A549 (cell line): ENCODE measurements at places on chromosomes 6 and 20.

DNA sequence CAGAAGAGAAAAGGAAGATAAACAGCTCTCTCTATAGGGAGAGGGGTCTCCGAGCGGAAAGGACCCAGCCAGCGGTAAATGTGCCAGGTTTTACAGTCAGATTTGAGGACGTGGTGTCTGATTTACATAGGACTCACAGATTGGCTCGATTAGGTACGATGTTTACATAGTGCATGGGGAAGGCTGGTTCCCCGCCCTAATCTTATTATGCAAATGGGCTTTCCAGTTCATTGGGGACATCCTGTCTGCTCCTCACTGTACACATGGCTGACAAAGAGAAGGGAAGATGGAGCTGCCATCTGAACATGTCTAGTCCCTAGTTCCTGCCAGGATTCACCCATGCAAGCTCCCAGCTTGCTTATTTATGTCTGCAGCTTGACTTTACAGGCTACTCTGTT is 119.9 kb downstream of the RNF144B start:
- no peak for DNase-seq

DNA sequence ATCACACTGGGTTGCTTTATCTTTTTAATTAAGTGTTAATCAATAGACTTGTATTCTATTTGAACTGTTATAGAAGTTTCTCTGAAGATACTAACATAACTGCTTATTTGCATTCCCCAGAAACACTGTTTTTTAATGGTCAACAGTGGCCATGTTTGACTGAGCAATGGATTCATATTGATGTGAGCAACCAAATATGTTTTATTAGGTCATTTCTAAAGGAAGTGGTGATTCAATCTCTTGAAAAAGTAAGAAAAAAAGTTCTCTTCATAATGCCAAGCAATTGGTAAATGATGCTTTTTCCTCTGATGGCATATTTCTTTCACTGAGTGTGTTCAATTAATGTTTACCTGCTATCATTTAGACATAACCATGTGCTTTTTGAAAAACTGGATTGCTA is 593.0 kb upstream of the CITED2 start:
- no peak for DNase-seq

DNA sequence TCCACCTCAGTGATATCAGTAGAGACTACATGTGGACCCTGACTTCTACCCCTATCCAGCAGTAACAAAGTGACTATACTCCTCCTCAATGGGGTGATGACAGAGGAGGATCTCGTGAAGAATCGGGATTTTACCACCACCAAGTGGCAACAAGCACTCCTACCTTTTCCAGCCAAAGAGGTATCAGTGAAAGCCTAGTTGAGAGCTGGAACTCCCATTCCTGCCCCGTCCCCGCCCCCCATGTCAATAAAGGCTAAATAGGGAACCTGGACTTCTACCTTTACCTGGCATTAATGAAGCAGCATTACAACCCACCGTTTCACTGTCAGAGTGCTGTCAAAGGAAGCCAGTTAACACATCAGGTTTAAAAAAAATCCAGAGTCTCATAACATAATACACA is 45.3 kb downstream of the RNF24 start:
- DNase-seq, result no peak

DNA sequence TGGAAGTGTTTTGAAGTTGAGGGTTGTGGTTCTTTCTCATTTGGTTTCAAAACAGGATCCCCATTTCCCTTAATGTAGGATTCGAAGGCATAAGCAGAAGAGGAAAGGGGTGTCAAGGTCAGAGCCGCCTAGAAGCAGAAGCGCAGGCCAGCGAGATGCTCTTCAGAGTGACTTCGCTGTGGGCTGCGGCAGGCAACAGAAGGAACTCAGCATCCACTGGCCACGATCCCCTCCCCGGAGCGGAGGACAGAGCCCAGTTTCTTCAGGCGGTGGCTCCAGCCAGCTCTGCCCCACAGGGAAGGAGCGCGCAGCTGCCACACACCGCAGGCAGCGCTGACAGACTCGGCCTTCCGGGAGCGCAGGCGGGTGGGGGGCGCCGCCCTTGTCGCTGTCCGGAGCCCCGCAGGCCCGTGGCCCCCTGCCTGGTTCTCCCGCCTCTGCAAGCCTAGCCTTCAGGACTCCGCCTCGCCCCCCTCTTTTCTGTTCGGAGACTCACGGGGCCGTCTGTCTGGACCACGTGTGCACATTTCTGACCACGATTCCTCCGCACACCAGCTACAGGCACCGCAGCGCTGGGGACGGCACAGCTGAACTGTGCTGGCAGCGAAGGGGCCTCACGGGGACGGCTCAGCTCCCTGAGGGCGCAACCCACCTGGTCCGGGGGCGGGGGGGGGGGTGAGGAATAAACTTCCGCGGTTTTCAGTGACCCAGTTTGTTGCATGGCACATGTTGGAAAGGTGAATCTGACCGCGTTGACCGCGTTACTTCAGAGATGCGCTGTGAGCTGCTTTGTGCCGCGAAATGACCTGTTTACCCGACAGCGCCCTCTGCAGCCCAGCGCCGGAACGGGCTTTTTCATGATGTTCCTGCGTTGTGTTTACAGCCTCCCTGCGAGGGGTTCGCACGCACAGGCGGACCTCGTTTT is 26.1 kb downstream of the TTLL2 start:
- peak; percentile 41 for DNase-seq

DNA sequence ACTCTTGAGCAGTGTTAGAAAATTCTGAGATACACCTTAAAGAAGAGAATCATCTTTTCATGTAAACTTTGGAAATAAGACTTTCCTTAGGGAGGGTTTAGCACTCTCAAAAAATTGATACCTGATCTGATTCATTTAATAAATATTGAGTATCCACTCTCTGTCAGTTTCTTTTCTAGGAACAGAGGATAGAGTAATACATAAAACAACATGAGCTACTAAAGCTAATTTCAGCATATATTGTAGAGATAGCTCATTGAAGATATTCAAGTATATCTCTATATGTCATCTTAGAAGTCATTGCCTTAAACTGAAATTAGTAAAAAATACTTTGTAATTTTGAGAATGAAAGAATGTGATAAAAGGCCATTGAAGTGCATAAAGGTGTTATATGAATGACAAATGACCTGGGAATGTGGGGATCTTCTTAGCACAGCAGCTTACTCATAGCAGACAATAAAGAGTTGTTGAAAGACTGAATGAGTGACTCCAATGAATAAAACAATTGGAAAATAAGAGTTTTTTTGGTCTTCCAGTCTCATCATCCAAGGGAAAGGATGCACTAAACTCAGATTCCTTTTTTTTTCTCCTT is 29.2 kb downstream of the RHAG start:
- DNase-seq, result no peak

GRCh38 chr6:104855507-104855906 is 4.2 kb downstream of the HACE1 start:
- no peak for DNase-seq

GRCh38 chr20:56778765-56779195 is 149.7 kb downstream of the TFAP2C start:
- peak; percentile 67 for DNase-seq

DNA sequence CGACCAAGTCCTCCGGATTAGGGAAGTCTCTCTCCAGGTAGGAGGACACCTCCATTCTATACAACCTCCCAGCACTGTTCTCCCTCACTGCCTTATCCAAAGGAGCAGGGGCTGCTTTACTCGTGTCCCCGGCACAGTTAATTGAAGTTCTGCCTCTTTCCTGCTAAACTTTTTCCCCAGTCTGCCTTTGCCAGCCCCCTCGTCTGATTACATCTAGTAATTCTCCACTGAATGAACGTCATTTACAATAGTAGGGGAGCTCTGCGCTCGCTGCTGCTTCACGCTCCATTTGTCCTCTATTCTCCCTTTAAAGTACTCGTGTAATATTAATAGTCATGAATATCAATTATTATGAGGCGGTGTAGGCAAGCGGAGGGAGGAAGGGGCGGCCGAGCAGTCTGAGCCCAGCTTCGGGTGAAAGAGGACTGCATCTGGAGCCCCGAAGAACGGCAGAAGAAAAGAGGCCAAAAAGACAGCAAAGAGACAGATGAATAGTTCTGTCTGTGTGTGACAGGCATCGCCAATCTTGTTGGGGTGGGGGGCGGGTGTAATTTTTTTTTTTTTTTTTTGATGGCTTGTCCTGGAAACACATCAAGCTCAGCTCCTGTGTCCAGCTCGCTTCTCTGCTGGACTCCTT is 2.9 kb downstream of the TFAP2B start:
- no peak for DNase-seq

DNA sequence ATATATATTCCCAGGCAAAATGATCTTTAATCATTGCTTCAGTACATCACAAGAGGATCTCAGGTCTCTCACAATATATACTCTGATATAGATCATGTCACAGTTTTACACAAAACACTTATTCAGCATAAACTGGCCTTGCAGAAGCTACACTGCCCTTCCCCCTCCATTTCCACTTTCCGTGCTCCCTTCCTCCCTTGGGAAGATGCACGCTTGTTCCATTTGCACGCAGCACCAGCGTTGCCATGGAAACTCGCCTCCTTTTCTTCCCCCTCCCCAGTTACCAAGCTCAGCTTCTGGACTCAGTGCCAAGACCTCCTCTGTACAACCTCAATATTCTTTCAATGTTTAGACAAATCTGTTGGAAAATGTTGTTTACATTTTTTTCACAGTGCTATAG is 154.6 kb downstream of the RFPL4B start:
- DNase-seq, result no peak

GRCh38 chr6:155406801-155407200 is 48.8 kb downstream of the NOX3 start:
- DNase-seq, result no peak

GRCh38 chr6:168027521-168027920 is 30.1 kb downstream of the KIF25 start:
- no peak for DNase-seq

DNA sequence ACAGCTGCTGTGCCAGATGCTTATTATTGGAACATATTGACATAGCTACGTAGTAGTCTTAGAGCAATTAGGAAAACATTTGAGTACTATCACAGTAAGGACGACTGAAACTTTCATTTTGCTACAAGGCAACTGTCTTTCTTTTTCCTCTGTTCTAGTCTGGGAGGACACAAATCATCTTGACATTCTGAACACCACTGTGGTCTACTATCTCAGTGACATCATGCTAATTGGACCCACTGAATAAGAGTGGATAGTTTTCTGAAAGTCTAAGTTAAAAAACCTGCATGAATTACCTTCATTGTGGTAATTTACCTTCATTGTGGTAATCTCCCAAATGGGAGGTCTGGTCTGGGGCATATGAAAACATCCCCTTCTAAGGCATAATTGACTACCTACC is 163.3 kb upstream of the MOCS1 start:
- no peak for DNase-seq

DNA sequence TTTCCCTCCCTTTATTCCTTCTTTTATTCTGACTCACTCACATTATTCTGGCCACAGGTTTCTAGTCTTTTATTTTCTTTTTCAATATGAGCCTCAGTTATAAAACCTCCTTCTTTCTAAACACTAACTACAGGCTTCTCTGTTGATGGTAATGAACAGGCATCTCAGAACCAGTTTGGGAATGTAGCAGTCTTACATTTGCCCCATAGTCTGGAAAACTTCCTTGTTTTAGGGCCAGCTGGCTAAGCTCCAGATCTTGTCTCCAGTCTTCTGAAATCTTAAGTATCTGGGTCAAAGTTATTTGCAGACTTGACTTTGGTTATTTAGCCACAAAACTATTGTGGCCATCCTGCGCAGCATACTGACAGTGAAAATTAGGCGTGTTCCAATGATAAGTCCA is 97.0 kb upstream of the MAN1A1 start:
- no peak for DNase-seq

DNA sequence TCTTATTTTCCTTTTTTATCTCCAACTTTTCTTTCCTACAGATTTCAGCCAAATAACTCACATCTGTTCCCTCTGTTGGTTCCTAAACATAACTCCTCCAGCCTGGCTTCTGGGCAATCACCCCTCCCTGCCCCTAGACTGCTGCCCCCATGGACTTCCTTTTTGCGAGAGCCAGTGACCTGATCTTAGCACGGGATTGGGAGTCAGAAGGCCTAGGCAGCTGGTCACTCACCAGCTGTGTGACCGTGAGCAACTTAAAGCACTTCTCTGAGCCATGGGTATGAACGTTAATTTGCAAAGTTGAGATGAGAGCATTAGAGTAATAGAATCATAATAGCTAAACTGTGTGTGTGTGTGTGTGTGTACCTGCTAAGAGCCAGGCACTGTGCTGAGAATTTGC is 4.5 kb upstream of the MMP9 start:
- no peak for DNase-seq

- DNase-seq, result no peak
Observed at GRCh38 chr20:37567671-37568588, 40.3 kb upstream of the BLCAP start.

- no peak for DNase-seq
Observed at GRCh38 chr20:25066386-25066785, 8.4 kb upstream of the ACSS1 start.

- DNase-seq, result no peak
Observed at GRCh38 chr6:6806844-6807518, 218.5 kb downstream of the LY86 start.

DNA sequence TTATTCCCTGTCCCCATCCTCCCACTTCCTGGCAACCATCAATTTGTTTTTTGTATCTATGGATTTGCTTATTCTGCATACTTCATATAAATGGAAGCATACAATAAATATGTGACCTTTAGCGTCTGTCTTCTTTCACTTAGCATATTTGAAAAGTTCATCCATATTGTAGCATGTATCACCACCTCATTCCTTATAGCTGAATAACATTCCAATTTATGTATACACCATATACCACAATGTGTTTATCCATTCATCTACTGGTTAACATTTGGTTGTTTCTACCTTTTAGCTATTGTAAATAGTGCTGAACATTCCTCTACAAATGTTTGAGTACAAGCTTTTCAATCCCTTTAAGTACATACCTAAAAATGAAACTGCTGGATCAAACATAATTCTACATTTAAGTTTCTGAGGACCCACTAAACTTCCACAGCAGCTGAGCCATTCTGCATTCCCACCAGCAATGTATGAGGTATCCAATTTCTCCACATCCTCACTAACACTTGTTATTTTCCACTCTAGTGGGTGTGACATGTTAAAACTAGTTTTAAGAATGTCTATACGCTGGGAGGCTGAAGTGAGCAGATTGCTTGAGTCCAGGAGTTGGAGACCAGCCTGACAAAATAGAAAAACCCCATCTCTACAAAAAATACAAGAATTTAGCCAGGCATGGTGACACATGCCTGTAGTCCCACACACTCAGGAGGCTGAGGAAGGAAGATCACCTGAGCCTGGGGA is 32.9 kb downstream of the NUDT3 start:
- no peak for DNase-seq
